ENCODE measurements at places on chromosomes 4 and X. TPM values are rescaled to one million over a fixed set of nuclear protein-coding genes. Genes with fewer than 3 reads are reported as not detected.

DNA sequence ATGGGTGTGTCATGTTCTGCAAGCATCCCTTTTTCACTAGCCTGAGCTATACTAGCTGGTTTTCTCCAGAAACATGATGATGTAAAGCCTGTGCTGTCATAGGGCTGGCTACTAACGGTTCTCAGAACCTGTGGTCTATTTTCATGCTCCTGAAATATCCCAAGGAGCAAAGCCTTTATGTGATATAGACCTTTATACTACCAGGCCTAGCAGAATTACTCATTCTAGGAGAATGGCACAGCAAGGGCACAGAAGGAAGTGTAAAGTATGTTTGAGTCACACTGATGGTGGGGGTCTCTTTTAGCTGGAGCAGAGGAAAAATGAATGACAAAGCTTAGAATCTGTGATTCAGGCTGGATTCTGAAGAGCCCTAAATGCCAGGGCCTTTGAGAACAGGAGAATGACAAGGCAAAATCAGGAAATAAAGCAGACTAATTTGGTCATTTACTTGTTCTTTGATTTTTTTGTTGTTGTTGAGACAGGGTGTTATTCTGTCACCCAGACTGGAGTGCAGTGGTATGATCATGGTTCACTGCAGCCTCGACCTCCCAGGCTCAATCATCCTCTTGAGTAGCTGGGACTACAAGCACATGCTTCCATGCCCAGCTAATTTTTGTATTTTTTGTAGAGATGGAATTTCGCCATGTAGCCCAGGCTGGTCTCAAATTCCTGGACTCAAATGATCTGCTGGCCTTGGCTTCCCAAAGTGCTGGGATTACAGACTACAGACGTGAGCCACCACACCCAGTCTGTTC, 11.8 kb downstream of the TCEAL1 start:
- no peak for DNase-seq

SEPSECS gene
- total RNA-seq = 9.1 TPM

DNA sequence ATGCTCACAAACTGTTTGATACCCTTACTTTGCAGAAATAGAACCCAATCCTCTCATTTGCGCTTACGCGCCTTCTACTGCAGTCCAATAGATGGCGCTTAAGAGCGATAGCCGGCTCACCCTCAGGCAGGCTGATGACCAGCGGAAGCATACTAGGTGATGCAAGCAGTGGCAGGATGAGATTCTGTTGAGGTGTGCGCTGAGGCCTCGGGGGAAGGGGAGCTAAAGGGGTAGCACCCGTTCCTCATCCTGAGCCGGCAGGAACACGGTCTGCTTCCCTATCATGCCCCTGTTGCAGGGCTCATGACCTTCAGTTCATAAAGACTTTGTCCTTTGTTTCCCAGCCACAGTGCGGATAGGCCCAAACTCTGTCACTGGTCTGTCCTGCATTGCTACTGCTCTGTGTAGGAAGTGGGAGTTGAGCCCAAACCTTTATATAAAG, 628.9 kb downstream of the TLL1 start:
- DNase-seq = peak; percentile 1

- no peak for DNase-seq
Measured at GRCh38 chrX:110678591-110678990, 117.0 kb downstream of the CHRDL1 start.

GRCh38 chrX:82335772-82336171, 1133.9 kb downstream of the SH3BGRL start:
- no peak for DNase-seq

- DNase-seq = peak; percentile 88
Measured at GRCh38 chr4:13547485-13548041, 3.3 kb upstream of the NKX3-2 start.

USP27X gene
- 4.1 TPM for total RNA-seq

DNA sequence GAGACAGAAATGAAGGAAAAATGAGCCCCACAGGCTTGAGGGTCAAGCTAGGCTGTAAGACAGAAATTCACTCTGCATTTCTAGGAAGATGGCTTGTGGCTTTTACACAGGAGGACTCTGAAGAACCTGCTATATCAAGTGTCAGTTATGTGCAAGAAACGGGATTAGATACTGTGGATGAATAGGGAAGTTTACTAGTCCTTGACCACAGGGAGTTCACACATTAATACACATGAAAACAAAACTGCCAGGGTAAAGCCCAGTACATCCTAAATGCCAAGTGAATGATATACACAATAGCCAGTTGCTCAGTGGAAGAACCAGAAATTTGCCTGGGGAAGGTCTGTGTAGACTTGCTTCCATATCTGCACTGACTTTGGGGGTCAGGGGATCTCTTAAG, 53.5 kb downstream of the TMEM131L start:
- no peak for DNase-seq

NPNT gene
- total RNA-seq = 0.59 TPM

GRCh38 chr4:158458271-158458895, 63.3 kb upstream of the RXFP1 start:
- DNase-seq = no peak

DNA sequence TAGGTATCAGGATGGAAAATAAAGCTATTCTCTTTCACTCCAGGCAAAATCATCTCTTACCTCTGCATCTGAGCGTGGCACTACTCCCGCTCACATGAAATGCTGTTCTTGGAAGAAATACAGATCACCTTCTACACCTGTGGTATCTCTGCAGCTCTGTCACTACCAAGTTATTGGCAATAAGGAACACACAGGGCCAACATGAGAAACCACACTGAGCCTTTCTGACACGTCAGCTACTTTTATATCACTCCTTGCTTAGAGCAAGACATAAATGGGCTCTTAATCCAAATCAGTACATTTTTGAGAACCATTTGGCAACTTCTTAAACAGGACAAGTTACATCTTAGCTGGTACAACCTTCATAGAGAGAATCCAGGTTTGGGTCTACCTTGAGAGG, 101.8 kb upstream of the GUCY1A1 start:
- no peak for DNase-seq

DNA sequence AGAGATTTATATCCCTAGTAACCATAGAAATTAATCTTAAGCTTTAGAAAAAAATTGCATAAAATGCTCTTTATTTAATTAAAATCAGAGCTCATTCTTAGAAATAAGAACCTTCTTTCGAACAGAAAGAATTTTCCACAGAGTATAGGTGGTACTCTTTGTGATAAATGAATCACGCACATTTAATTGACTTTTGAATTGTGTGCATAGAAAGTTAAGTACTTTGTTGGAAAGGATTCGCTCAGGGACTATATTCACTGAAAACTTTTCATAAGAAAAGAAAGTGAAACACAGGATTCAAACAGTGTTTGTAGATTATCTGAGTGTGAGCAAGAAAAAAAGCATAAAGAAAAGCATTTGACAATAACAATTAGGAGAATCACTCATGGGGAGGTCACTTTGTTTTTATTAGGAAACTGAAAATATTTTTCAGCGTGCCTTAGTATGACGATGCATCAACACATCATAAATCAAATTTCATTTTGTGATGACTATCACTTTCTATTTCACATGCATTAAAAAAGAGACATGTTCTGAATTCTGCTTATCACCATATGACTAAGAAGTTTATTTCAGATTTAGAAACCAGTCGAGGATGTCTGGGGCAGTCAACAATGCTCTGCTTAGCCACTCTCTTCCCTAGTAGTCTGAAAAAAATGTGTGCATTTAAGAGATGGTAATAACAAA, 49.5 kb downstream of the STX18 start:
- DNase-seq = no peak

DNA sequence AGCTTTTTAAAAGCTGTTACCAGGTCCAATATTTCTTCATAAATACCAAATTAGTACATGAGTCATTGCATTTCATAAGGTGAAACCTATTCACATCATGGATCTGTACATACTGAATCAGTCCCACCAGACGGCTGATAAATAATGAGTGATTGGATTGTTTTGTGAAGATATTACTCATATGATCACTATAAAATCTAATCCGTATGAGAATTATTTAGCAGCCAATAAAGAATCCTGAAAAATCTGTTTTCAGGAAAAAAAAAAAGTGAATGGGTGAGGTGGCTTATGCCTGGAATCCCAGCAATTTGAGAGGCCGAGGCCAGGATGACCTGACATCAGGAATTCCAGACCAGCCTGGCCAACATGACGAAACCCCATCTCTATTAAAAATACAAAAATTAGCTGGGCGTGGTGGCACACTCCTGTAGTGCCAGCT, 438.1 kb downstream of the INPP4B start:
- DNase-seq = no peak

IRAK1 gene
- total RNA-seq = 99.5 TPM

Data from osteoblast (primary cell).